Calu3 (cell line): ENCODE measurements at places on chromosomes 11 and 22. TPM values are rescaled to one million over a fixed set of nuclear protein-coding genes. Genes with fewer than 3 reads are reported as not detected.
A peak's percentile ranks its signal among the peaks of the same experiment; 100 is the strongest.

DNA sequence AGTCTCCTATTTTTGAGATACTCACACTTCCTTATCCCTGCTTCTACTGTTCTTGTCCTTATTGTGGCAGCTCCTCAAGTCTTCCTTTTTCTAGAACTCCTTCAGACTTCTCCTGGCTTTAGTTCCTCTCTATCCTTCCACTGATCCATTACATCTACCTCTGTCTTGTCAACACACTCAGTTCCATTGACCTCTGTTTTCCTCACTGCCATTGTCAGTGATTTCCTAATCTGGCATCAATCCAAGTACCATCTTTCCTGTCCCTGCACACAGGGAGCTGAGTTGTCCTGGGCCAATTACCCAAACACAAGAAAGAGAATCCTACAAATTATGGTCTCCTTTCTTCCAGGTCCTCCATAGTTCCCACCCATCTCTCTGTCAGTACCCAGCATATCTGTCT is 27.9 kb upstream of the RIC3 start:
- peaks cover 72% of the 10 kb centered on the region for H3K27me3 ChIP-seq
- H3K27ac ChIP-seq: no peak overlapping the region
- DNase-seq: no peak
- no peaks in the 10 kb centered on the region for H3K36me3 ChIP-seq
- no peaks in the 10 kb centered on the region for H3K4me1 ChIP-seq

DNA sequence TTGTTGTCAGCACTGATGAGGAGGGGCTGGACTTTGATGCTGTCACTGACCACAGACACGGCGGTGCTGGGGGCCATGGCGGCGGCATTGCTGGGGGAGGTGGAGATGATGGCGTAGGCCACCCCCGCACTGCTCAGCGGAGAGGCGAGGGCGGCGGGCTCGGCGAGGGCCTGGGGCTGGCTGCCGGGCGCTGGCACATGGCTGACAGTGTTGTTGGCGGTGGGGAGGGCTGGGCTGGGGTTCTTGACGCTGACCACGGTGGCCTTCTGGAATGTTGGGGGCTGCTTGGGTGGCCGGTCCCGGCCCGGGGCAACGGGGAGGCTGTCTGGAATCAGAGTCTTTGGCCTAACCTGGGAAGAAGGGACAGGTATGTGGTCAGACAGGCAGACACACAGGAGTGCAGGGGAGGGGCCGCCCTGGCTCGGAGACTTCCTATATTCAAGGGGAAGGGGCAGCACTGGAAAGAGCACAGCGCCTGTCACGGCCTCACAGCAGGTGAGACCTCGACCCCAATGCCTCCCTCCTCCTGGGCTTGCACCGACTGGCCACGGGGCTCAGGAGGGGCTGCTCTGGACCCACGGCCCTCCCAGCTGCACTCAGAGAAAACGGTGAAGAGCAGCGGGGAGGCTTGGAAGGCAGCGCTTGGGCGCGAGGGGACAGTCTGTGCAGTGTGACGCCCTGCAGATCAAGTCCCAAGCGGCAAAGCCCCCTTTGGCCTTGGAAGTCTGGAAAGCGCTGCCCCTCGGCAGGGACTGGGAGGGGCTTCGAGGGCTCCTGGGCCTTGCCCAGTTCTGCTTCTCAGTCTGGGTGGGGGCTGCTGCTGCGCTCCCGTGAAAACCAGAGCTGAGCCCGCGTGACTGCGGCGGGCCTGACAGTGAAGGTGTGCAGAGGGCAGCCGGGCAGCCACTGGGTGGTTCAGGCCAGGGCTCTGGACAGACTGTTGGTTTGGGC is 93.2 kb downstream of the PHF21B start:
- H3K27me3 ChIP-seq: peaks cover 95% of the 10 kb centered on the region
- no peaks in the 10 kb centered on the region for H3K4me1 ChIP-seq
- H3K4me3 ChIP-seq: no peak overlapping the region
- H3K36me3 ChIP-seq: no peaks in the 10 kb centered on the region

DNA sequence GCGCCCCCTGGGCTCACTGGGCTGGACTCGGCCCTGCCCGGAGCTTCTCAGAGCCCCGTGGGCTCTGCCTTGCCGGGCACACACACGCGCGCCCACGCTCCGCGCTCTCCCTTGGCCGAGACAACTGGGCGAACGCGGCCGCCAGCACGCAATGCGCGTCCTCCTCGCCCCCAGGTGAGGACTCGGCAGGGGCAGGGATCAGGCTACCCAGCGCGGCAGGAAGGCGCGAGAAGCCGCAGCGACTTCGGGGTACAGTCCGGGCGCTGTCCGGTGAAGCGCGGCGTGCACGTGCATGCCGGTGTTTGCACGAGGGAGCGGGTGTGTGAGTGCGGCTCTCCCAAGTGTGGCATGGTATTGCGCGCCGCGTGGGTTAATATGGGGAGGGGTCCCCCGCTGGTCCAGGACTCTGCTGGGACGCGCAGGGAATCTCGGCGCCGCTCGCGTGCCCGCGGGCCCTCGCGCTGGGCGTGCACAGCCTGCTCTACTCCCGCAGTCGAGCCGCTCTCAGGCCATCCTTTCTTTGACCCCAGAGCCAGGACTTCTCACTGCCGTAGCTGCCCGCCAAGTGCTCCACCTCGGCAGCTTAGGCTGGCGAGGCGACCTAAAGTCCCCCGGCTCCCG is 5.4 kb downstream of the WNT7B start:
- no peaks in the 10 kb centered on the region for H3K27me3 ChIP-seq
- peaks cover 47% of the 10 kb centered on the region for H3K4me1 ChIP-seq
- DNase-seq: no peak
- no peak overlapping the region for H3K27ac ChIP-seq
- no peak overlapping the region for H3K4me3 ChIP-seq
- H3K36me3 ChIP-seq: peaks cover 46% of the 10 kb centered on the region

The TUB gene
- total RNA-seq: 1.5 and 2.2 TPM in 2 replicates

- H3K27ac ChIP-seq: no peak overlapping the region
- DNase-seq: peak; percentile 80
- H3K4me3 ChIP-seq: no peak overlapping the region
- H3K27me3 ChIP-seq: peaks cover 97% of the 10 kb centered on the region
- no peaks in the 10 kb centered on the region for H3K36me3 ChIP-seq
These were observed 77.0 kb downstream of the ZNF280B start for GRCh38 chr22:22431271-22432220.

The SGSM1 gene
- total RNA-seq: 0.07 and 0.20 TPM in 2 replicates

DNA sequence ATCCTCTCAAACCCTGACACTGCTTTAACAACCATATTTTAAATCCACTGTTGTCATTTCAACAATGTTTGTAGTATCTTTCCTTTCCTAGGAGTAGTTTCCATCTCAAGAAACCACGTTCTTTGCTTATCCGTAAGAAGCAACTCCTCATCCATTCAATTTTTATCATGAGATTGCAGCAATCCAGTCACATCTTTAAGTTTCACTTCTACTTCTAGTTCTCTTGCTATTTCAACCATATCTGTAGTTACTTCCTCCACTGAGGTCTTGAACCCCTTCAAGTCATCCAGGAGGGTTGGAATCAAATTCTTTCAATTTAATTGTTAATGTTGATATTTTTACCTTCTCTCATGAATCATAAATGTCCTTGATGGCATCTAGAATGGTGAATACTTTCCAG is 22.4 kb downstream of the CCDC82 start:
- no peak for DNase-seq
- H3K4me1 ChIP-seq: no peaks in the 10 kb centered on the region
- H3K27ac ChIP-seq: no peak overlapping the region

The TMEM138 gene
- 45.7 and 51.6 TPM in 2 replicates for total RNA-seq

GRCh38 chr11:63923319-63923718 is 6.4 kb upstream of the RCOR2 start:
- H3K4me3 ChIP-seq: no peak overlapping the region
- peaks cover 76% of the 10 kb centered on the region for H3K27me3 ChIP-seq
- H3K36me3 ChIP-seq: peaks cover 5% of the 10 kb centered on the region
- no peak for DNase-seq
- no peak overlapping the region for H3K27ac ChIP-seq

- H3K36me3 ChIP-seq: peaks cover 4% of the 10 kb centered on the region
- no peak overlapping the region for H3K4me3 ChIP-seq
- no peaks in the 10 kb centered on the region for H3K4me1 ChIP-seq
- H3K27me3 ChIP-seq: peaks cover 35% of the 10 kb centered on the region
These were observed 12.4 kb upstream of the KLHL35 start for GRCh38 chr11:75445315-75445953.

- no peak overlapping the region for H3K4me3 ChIP-seq
- H3K27ac ChIP-seq: no peak overlapping the region
- H3K36me3 ChIP-seq: no peaks in the 10 kb centered on the region
- peaks cover 21% of the 10 kb centered on the region for H3K27me3 ChIP-seq
- no peak for DNase-seq
These were observed 66.8 kb downstream of the PRR5L start for GRCh38 chr11:36362902-36363301.

DNA sequence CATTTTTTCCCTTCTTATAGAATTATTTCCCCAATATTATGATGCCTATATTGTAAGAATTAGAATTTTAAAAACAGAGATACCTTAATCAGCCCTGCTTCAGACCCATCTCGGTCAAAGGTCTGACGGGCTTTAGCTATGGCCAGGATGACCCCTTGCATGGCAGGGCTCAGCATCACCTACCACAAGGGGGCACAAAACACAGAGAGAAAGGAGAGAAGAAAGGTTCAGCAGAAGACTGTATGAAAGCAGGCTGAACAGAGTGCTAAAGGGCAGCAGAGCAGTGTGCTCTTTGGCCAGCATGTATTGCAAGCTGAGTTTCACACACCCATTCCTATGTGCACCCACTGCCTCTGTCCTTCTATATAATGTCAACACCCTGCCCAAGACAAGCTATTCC is 26.8 kb downstream of the CLDN25 start:
- no peak overlapping the region for H3K27ac ChIP-seq
- no peak overlapping the region for H3K4me3 ChIP-seq

DNA sequence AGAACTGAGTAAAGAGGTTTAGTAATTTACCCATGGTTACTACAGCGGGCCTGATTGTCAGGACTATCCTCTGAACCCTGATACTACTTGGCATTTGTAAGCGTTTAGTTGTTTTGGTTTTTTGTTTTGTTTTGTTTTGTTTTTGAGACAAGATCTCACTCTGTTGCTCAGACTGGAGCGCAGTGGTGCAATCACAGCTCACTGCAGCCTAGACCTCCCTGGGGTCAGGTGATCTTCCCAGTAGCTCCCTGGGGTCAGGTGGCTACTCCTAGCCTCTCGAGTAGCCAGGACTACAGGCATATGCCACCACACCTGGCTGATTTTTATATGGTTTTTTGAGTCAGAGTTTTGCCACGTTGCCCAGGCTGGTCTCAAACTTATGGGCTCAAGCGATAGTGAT is 118.6 kb downstream of the WNT11 start:
- no peaks in the 10 kb centered on the region for H3K36me3 ChIP-seq
- no peaks in the 10 kb centered on the region for H3K27me3 ChIP-seq
- H3K27ac ChIP-seq: no peak overlapping the region
- no peak for DNase-seq
- peaks cover 9% of the 10 kb centered on the region for H3K4me1 ChIP-seq

The ZBED4 gene
- total RNA-seq: 28.1 and 30.0 TPM in 2 replicates

DNA sequence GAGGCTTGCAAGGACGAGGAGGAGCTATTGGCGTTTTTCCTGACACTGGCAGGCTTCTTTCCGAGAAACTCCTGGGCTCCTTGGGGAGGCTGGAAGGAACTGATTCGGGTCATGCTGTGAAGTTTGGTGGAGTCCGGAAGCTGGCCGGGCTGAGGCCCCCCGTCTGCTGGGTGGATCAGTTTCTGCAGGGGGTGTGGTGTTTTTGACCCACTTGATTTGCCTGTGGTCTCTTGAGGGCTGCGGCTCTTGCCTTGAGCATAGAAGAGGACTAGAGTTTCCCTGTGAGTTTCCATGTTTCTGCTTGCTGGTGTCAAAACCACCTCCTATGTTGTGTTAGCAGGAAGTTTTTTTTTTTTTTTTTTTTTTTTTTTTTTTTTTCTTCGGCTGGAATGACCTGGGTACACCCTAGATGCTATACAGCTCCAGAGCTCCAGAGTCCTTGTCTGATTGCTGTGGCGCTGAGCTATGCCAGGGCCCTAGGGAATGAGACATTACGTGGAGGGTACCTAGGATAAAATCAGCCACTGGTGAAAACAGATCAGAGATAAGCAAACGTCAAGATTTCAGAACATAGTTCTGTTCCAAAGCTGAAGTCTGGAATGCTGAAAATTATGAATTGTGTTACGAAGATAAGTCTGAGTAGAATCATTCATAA is 728 bp downstream of the TBC1D22A start:
- H3K36me3 ChIP-seq: peaks cover 32% of the 10 kb centered on the region
- H3K4me1 ChIP-seq: peaks cover 54% of the 10 kb centered on the region

DNA sequence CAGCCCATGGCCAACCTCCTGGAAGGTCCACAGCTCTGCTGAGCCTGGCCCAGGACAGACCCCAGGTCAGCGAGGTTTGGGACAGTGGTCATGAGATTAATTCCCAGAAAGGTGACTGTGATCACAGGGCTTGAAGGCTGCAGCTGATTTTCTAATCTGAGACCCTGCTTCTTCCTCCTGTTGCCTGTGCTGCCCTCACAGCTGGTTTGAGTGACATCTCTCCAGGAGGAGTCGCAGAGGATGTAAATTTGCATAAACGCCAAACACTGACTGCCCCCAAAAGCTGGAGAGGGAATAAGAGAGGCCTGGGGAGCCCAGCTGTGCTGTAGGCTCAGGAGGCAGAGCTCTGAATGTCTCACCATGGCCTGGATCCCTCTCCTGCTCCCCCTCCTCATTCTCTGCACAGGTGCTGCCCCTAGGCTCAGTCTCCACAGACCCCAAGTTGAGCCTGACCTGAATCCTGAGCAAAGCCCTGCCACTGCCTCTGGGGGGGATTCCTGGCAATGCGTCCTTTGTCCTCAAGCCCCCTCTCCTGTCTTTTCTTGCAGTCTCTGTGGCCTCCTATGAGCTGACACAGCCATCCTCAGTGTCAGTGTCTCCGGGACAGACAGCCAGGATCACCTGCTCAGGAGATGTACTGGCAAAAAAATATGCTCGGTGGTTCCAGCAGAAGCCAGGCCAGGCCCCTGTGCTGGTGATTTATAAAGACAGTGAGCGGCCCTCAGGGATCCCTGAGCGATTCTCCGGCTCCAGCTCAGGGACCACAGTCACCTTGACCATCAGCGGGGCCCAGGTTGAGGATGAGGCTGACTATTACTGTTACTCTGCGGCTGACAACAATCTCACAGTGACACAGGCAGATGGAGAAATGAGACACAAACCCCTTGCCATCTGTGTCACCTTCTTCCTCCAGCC is 23.8 kb downstream of the GGTLC2 start:
- DNase-seq: no peak
- H3K4me3 ChIP-seq: no peak overlapping the region
- H3K27ac ChIP-seq: no peak overlapping the region
- H3K27me3 ChIP-seq: peaks cover 77% of the 10 kb centered on the region
- H3K36me3 ChIP-seq: no peaks in the 10 kb centered on the region

The YPEL1 gene
- total RNA-seq: 1.7 and 3.3 TPM in 2 replicates

DNA sequence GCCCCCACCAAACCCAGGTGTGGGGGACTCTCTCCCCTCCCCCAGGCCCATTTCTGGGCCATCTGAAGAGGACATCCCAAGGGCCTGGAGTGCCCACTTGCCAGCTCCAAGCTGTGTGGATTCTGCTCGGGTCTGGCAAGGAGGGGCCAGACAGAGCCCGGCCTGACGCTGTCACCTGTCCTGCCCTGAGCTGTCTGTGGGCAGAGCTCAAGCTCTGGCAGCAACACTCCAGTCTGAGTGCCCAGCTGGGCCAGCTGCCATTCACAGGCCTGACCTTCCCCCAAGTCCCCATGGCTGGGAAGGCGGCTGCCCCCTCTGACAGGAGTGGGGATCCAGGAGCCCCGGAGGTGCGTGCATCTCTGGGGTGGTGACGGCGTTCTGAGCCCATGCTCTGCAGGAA is 6.2 kb upstream of the PIM3 start:
- no peak for DNase-seq
- H3K4me3 ChIP-seq: no peak overlapping the region
- peaks cover 64% of the 10 kb centered on the region for H3K36me3 ChIP-seq

GRCh38 chr11:119273721-119274120 is 43.2 kb downstream of the MCAM start:
- H3K36me3 ChIP-seq: peaks cover 3% of the 10 kb centered on the region
- H3K27me3 ChIP-seq: no peaks in the 10 kb centered on the region
- no peak for DNase-seq
- no peak overlapping the region for H3K27ac ChIP-seq
- no peaks in the 10 kb centered on the region for H3K4me1 ChIP-seq
- H3K4me3 ChIP-seq: no peak overlapping the region

The LUZP2 gene
- total RNA-seq: 0.73 and 0.95 TPM in 2 replicates
